ENCODE measurements at places on chromosomes 7 and 10. TPM values are rescaled to one million over a fixed set of nuclear protein-coding genes. Genes with fewer than 3 reads are reported as not detected.

The C1GALT1 gene
- polyA plus RNA-seq, result 17.5 TPM

The POLL gene
- 28.9 TPM for polyA plus RNA-seq

The CNPY1 gene
- not detected for polyA plus RNA-seq

The FAS gene
- 10.5 TPM for polyA plus RNA-seq

The SLC29A4 gene
- polyA plus RNA-seq, result 37.4 TPM

The MOGAT3 gene
- polyA plus RNA-seq, result not detected

All from hindlimb muscle (tissue), 1 donor.